ENCODE measurements at places on chromosomes 7 and 10. TPM values are rescaled to one million over a fixed set of nuclear protein-coding genes. Genes with fewer than 3 reads are reported as not detected.
A peak's percentile ranks its signal among the peaks of the same experiment; 100 is the strongest.

ZNF655 gene
- polyA plus RNA-seq: 38.7 TPM

TRPV5 gene
- polyA plus RNA-seq: 0.04 TPM

RET gene
- 2.4 TPM for polyA plus RNA-seq

SAP25 gene
- polyA plus RNA-seq: 6.1 TPM

CTAGE4 gene
- polyA plus RNA-seq: not detected

DNA sequence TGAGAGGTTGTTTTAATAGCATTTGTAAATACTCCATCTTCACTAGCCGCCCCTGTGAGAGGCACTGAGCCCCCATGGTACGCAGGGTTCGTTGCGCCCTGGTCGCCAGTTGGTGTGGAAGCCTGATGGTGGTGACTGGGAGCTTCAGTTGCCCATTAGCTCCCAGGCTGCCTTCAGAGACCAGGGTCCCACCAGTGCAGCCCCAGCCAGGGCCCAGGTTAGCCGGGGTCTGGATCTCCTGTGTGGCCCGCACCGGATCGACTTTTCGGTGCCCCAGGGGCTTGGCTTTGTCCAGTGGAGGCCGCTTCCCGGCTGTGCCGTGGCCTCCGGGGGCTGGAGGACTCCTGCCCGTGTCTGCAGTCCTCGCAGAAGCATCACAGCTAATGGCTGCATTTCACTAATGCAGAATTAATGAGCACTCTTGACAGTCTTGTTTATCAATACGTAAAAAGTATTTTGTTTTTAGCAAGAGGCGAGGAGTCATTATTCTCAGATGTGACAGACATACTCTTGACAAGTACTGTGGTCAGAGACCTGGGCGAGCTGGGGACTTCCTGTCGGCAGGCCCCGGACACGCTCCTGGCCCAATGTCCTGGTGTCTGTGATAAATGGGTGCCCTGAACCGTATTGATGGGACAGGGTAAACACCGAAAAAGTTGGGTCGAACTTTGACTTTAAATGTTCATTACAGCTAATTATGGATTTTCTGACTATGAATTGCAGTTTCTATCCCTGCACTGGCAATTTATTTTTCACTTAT, 99.8 kb downstream of the NKX6-2 start:
- DNase-seq: no peak

- peak; percentile 66 for DNase-seq
Observed at GRCh38 chr7:118195837-118196474, 12.0 kb downstream of the LSM8 start.

DNA sequence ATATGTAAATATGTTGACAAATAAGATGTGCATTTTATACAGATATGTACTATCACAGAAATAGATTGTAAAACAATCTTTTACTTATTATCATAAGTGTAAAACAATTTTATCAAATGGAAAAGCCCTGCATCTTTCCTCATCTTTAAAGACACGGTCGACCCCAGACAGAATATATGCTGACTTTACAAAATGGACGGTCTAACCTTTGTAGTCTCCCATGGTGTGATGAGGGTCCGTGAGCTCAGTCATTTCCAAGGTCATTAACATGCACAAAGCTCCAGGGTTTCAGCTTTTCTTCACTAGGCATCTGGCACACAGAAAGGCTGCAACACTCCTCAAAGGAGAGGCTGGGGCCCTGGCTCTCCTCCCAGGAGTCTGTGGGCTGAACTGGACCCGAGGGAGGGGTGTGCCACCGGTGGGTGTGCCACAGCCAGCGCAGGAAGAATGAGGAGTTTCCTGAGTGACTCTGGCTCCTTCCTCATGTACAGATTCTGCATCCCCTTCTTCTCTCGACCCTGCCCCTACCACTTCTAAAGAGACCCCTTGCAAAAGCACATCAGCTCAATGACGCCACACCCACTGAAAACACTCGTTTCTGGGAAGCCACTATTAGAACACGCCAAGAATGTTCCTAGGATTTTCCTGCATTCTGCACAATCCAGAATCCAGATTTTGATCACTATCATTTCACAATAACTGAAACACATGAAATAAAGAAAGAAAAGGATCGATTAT, 26.2 kb upstream of the ABLIM1 start:
- DNase-seq: peak; percentile 74

DNA sequence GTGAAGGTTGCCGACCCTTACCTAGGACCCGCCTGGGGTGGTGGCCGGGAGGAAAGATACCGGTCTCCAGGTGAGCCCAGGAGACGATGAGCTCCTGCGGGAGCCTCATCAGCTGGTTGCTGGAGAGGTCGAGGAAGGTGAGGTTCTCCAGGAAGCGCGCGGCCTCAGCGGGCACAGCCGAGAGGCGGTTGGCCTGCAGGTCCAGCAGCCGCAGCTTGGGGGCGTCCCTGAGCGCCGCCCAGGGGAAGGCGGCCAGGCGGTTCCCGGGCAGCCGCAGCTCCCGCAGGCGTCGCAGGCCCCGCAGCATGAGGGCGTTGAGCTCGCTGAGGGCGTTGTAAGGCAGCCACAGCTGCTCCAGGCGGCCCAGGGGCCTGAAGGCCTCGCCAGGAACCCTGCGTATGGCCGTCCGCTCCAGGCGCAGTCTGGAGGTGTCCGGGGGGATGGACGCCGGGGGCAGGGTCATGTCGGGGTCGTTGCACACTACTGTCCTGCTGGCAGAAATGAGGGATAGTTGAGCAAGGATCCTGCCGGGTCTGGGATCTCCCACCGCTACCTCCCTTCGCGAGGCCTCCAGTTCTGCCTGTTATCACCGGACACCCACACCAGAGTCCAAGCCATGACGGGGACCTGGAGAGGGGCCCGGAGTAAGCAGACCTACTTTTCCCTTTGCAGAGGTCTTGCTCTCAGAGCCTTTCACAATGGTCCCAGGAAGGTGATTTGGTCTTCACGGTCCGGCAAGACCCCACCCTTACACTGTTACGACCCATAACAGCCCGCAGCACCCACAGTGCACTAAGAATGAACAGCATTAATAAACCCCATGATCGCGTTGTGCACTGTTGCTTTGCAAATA, 3.9 kb downstream of the LRIT1 start:
- DNase-seq: no peak

DNA sequence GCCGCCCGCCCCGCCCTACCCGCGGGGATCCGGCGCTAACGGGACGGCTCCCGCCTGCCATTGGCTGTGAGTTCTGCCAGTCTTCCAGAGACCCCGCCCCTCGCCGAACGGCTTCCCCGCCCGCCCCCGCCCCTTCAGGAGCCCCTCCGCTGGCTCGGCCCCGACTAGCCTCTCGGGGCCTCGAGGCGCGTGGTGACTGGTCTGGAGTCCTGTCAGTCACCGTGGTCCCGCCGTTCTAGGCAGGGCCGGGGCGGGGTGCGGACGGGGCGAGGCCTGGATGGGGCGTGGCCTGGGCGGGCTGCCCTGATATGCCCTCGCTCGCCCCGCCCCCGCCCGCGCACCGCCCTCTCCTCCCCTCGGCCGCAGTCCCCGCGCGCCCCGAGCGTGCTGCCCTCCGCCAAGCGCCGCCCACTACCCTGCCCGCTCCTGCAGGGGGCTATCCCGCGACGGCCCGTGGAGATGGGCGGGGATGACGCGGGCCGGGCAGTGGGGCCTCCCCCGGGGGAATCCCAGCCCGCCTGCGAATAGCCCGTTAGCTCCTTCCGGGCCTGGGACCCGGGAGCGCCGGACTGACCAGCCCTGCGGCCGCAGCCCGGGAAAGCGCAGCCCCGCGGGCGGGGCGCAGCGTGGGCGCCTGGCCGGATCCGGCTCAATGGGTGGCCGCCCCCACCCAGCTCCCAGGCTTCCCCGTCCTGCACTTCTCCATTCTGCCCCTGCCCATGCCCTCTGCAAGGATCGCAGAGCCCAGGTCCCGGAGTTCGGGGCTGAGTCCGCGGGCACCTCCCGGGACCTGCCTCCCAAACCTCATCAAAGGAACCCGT, 444 bp upstream of the HIP1 start:
- peak; percentile 99 for DNase-seq

- no peak for DNase-seq
Observed at GRCh38 chr10:100655326-100655759, 90.0 kb upstream of the PAX2 start.

DNA sequence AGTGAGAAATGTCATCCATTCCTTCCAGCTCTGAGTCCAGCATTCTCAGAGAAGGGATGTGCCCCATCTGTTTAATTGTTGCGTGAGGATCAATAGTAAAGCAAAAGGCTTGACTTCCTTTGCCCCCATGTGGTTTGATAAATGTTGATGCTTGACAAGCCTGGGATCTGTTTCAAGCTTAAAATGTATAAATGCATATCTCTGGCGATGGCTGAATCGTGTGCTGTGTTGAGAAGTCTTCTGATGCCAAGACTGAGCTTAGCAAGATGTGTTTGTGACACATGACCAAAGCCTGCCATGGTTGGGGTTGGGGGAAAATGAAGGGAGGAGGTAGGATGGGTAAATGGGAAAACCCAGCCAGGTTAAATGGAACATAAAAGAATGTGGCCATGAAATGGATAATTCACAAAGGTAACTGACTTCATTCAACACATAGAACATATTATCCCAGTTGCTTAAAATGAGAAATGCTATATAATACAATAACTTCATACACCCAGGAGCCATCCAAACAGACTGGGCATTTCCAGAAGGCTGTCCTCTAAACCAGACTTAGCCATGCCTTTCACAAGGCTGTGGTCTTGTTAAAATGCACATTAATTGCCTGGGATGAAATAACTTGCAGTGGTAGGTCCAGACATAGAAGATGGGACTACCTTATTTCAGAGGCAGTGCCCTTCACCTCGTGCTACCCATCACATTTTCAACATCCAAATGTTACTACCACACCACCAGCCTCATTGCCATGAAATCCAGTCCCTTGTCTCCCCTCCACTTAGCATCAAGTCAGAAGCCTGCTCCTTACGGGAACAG, 147.3 kb upstream of the PDE1C start:
- no peak for DNase-seq

DNA sequence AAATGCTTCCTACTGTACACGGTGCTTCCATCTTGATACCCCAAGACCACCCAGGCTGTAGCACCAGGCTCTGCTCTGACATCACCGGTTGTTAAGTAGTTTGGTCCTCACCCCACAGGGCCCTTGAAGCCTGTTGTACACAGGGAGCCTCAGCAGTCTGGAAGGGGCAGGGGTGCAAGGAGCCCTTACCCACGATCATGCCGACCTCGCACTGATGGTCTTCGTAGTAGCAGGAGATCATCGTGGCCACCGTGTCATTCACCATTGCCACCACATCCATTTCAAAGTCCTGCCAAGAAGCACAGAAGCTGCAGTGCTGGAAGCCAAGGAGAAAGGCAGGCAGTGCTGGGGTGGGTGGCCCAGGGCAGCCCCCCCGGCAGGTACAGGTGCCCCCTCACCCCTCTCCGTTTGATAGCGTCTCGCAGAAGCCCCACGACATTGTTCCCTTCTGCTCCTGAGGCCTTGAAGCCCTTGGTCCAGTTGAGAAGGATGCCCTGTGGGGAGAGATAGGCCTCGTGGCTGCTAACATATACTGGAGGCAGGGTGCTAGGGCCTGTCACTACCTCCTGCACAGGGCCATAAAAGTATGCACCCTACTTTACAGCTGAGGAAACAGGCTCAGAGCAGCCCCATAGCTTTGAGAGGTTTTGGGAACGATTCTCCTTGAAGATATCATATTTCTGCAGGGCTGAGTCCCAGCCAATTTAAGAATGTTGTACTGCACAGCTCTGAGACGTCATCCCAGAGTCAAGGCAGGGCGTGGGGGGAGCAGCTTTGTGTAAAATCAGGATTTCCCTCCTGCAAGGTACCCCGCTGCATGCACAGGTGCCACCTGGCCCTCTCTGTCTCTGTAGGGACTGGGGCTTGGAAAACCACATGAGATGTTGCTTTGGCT, 8.7 kb upstream of the MYL7 start:
- DNase-seq: peak; percentile 90

DNA sequence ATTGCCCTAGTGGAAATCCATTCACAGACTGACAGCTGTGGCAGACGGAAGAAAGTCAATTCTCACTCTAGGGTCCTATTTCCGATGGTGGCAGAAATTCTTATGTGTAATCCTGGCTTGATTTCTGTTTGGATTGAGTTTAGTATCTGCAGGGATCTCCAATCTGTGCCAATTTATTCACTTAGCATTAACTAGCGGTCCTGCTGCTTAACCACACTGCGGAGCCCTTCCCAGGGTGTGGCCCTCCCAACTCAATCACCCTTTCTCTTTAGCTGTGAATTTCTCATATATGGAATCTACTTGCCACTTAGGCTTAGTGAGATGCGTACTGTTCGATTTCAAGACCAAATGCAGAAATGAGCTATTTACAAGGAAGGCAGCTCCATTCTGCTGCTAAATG, 215.7 kb downstream of the SFMBT2 start:
- DNase-seq: no peak

GRCh38 chr7:90244909-90245851, at the start of gene CFAP69:
CFAP69 (plus strand) TSS chr7:90245174; CDS start chr7:90245425, 251 bp downstream.
- DNase-seq: peak; percentile 95

DNA sequence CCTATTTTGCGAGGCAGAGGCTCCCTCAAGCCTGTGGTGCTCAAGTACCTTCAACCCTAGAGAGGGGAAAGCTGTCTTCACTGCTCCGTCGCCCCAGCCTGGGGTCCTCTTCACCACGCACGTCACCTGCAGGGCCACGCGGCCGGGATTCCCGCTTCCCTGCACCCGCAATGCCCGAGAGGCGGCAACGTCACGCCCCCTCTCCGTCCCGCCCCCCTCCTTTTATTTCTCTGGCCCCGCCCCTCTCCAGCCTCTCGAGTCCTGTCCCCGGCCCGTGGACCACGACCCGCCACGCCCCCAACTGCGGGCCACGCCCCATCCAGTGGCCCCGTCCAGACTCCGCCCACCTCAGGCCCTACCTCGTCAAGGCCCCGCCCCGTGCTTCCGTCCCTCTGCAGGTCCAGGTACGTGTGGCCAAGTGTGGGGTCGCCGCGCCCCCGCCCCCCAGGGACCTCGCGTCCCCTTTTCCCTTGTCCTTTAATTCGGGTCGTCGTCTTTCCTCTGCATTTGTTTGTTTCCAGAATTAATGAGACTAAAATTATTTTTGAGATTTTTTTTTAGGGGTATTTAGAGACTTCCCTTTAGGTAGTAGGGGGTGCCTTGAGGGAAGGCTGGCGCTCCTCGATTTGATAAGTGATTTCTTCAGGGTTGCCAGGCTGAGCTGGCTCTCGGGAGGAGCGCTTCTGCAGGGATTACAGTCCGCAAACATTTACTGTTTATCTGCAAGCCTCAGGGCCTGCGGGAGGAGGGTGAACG, 69.8 kb upstream of the BAIAP2L1 start:
- DNase-seq: no peak

DNA sequence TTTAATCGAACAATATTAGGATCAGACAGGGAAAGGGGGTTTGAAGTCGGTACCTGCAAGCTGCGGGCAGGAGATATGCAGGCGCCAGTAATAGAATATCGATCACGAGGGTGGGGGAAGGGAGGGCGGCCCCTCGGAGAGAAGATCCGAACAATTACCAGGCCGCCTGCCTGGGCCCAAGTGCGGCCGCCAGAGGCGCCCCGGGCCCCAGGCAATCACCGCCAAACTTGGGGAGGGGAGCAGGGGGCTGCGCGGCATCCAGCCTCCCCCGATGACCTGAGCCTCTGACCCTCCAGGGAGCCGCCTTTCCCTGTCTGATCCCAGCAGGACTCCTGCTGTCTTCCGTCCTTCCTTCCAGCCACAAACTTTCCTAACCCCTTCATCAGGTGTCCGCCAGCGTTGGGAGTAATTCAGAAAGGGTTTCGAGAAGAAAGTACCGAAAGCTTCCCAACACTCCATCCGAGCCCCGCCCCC, 1.1 kb downstream of the NKX1-2 start:
- no peak for DNase-seq
